ENCODE measurements at places on chromosomes 2 and 18.
A peak's percentile ranks its signal among the peaks of the same experiment; 100 is the strongest.

DNA sequence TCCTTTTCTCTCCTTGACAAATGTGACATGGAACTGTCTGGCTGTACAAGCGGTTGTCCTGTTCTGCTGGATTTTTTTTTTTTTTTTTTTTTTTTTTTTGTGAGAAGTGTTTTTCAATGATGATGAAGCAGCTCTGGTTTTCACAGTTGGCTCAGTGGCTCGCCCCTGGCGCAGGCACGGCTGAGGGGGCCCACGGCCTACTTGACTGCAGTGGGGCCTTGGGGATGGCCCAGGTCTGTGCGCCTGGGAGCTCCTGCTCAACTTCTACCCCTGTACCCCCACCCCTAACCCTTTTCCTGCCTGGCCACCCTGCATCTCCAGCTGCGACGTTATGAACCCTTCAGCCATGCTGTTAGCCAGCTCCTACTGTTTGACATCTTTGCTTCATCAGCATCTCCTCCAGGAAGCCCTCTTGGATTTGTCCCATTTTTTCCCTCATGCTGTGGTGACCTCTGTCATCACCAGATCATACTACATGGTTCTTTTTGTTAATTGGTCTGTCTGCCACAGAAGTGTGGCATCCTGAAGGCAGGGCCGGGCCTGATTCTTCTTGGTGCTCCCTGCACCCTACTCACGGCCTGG is 167.9 kb downstream of the INHBB start:
- no peak for DNase-seq

DNA sequence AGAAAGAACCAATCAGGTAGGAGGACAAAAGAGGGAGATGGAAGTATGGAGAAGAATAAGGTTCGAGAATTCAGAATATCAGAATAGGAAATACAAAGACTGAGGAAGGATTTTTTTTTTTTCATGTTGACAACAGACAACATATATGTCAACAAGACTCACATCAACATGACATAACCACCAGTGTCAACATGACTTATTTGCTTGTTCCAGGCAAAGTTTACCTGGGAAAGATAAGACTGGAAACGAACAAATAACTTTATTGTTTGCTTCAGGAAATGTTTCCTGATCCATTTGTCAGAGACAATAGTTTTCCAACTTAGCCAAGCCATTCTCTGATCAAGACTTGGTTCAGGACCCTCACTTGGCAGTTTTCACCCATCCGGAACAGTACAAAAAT is 321.9 kb upstream of the NETO1 start:
- DNase-seq, result no peak

DNA sequence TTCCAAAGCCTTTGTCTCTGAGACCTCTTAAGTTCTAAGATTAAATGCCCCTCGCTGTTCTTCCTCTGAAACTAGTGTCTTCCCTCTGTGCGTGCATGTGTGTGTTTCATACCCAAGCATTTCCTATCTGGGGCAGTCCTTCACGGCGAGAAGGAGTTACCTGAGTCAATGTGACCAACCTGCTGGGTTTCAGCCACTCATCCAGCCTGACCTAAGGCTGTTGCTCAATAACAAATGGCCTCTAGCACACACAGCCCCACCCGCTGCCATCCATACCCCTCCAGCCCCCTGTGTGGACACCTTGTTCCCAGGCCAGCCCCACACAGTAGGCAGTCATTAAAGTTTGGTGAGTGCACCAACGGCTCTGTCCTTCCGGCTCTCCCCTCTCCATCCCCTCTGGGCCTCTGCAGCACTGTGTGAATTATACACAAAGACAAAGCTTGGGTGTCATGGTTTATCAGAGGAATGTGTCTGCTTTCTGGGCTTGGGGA is 53.8 kb upstream of the FOSL2 start:
- no peak for DNase-seq

DNA sequence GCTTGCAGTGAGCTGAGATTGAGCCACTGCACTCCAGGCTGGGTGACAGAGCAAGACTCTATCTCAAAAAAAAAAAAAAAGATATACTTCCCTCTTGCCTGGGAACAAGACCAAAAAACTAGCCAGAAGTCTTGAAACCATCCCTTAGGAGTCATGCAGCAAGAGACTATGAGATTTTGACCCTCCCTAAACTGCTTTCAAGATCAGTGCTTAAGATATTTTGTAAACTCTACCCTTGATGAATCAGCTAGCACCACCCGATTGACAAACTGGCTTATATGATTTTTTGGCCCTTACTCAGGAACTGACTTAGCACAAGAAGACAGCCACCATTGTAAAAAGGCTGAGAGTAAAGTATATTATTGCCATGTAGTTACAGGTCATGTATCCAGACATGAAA is 3.8 kb downstream of the SULT1C3 start:
- DNase-seq, result no peak

- no peak for DNase-seq
Observed at GRCh38 chr2:85548608-85548900, 9.6 kb downstream of the MAT2A start.

GRCh38 chr2:33406622-33407021 is 69.8 kb upstream of the RASGRP3 start:
- DNase-seq, result no peak

DNA sequence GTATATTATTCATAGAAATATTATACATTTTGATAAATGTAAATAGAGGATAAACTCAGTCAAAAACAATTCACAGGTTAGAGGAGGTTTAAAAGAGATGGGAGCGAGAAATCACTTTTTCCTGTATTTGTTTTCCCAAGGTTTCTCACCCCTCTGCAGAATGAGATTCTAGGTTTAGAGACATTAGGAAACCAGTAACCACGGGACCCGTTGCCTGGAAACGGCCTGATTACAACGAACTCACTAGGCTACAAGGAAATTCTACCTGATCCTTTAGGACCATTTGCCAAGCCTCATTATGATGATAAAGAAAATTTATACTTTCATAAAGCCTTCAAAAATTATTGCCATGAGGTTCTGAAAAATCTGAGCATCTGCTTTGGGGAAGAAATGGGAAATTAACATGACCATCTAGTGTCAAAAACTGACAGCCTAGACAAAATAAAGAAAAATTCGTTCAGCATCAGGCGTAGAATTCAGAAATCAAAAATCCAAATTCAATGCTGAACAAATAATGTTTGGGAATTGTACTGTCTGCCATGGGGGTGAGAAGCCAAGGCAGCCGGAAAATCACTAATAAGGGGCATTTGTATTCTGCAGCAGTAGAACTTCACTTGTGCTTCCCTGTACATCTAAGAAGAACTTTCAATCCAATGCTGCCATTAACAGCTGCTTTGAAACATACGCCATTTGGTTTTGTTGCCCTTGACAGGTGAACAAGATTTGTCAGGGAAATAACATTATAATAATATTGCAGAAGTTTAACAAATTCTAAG is 262.3 kb downstream of the NRXN1 start:
- DNase-seq, result peak; percentile 14

DNA sequence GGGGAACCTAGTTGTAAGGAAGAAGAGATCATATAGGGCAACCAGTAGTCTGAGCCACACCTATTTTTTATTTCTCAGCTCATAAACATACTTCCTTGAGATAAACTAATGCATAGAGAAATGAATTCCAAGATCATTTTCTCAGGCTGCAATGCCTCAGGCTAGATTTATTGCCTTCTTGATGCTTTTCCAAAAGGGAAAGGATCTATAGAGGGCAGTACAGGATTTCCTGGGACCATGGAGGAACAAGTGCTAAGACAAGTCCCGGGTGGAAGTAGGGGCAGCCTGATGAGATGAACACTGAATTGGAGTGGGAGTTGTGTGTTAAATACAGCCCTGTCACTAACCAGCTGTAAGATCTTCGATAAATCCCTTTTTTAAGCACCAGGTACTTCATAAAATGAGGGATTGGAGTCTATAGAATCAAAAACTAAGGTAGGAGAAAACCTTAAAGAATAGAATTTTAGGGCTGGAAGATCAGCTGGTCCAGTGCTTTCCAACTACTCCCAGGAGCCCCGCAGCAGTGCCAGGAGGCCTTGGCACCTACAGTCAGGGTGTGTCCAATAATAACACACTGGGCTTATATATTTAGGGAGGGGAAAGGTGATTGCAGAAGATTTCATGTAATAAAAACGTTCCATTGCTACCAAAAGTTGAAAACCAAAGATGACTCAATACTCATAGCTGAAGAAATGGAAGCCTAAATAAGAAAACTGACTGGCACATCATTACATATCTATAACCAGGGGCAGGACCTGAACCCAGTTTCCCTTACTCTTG is 58.1 kb downstream of the SERTAD2 start:
- DNase-seq, result no peak

DNA sequence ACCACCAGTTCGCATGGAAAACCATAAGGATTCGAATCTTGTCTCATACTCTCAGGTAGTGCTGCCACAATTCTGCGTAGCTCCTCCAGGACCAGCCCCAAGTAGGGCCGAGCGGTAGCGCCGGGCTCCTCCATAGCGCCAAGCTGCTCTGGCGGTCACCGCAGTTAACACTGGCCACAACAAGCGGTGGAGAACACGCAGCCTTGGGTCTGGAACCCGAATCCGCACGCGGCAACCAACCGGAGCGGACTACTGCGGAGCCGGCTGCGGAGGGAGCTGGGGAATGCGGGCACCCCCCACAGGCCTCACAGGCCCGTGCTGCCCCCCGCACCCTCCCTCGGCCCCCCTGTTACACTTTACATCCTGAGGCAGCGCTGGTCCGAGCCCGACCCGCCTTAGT is 531.5 kb downstream of the STK39 start:
- DNase-seq, result no peak

GRCh38 chr18:77108821-77109647 is 23.5 kb downstream of the MBP start:
- no peak for DNase-seq

GRCh38 chr2:235666213-235666781 is 172.5 kb downstream of the AGAP1 start:
- peak; percentile 83 for DNase-seq

GRCh38 chr2:224412141-224413015 is 10.5 kb upstream of the FAM124B start:
- DNase-seq, result no peak

- no peak for DNase-seq
Observed at GRCh38 chr18:59612381-59612780, 84.8 kb downstream of the CCBE1 start.

- DNase-seq, result no peak
Observed at GRCh38 chr2:20314562-20315501, 35.8 kb downstream of the PUM2 start.

DNA sequence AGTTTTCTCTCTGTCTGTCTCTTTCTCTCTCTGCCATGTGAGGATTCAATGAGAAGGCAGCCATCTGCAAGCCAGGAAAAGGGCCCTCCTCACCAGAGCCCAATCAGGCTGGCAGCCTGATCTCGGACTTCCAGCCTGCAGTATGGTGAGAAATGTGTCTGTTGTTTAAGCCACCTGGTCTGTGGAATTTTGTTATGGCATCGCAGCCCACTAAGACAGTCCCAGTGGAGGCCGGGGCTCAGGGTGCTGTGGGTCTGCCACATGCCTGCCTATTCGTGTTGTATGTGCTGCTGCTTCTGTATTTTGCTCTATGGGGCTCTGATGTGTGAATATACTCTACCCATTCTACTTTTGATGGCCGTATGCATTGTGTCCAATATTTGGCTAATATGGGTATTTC is 139.0 kb upstream of the HS6ST1 start:
- DNase-seq, result no peak

GRCh38 chr2:182980115-182980514 is 58.1 kb downstream of the NCKAP1 start:
- DNase-seq, result peak; percentile 62

DNA sequence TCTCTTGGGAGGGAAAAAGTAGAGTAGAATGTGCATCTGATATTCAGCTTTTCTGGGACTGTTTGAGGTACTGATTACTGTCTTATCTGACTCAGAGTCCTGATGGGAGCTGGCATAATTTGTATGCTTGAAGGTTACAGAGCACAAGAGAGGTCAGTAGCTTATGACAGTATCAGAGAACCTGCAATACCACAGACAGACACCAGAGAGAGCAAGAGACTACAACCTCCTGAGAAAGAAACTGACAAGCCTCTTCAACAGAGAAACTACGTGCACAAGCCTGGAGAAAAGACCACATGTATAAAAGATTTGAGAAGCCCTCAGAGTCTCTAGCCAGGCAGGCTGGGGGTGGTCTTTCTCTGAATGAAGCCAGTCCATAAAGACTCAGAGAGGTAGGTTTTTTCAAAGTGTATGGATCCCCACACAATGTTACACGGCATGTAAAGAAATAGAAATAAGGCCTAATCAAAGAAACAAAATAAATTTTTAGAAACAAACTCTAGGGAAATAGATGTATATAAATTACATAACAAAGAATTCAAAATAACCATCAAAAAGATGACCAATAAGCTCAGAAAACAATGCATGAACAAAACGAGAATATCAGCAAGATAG is 568.3 kb downstream of the LRRTM4 start:
- peak; percentile 59 for DNase-seq

- no peak for DNase-seq
Observed at GRCh38 chr18:13568443-13569392, 157.6 kb downstream of the FAM210A start.

DNA sequence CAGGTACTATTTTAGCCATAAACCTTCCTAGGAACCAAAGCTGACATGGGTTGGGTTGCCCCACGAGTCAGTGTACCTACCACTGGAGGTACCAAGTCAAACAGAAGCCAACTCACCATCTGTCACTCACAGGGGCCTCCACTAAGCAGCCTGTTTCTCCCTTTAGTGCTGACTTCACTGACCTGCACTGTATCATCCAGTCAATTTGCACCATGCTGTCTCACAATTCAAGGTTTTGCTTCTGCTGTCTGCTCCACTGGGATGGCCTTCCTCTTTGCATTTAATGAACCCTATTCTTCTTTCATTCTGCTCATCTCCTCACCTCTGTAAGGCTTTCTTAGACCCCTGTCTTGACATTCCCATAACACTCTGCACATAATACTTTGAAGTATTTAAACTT is 47.2 kb downstream of the EIF2AK3 start:
- DNase-seq, result no peak

- no peak for DNase-seq
Observed at GRCh38 chr18:59918997-59919396, 19.2 kb downstream of the PMAIP1 start.

DNA sequence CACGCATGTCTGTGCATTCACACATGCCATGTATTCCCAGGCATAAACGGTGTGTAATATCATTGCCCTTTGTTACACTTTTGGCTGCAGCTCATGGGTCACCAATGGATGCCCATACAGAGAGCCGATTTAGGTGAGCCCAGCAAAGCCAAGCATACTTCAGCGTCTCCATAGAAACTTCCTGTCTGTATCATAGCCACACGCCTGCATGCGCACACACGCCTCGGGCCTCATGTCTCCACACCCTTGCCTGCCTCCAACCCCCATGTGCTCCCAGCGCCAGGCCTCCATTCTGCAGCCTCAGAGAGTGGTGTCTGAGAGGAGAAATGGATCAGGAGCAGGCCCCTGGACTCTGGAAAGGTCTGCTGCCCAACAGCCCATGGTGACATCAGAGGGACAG is 33.5 kb upstream of the SELENOI start:
- no peak for DNase-seq

- no peak for DNase-seq
Observed at GRCh38 chr18:31970617-31971016, 27.7 kb upstream of the TRAPPC8 start.

DNA sequence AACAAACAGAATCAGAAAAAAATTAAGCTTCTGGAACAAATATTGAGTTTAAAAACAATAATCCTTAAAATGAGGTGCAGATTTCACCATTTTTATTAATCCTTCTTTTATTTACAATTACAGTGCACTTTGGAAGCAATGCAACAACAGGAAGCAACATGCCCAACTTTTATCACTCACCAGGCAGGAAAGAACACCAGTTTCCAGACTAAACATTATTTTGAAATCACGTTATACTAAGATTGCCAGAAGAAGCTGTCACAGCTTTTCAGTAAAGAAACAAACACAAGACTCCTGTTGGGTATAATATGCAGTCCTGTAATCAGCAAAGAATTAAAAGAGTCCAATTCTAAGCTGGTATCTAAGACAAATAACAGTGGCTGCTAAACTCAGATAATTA is 137.9 kb upstream of the ZC3H15 start:
- no peak for DNase-seq

Data from NCI-H1092 treated with DMSO at 0.1 percent for 48 hours (cell line).